NCI-H2107 (cell line): ENCODE measurements at places on chromosomes 7 and 10.

DNA sequence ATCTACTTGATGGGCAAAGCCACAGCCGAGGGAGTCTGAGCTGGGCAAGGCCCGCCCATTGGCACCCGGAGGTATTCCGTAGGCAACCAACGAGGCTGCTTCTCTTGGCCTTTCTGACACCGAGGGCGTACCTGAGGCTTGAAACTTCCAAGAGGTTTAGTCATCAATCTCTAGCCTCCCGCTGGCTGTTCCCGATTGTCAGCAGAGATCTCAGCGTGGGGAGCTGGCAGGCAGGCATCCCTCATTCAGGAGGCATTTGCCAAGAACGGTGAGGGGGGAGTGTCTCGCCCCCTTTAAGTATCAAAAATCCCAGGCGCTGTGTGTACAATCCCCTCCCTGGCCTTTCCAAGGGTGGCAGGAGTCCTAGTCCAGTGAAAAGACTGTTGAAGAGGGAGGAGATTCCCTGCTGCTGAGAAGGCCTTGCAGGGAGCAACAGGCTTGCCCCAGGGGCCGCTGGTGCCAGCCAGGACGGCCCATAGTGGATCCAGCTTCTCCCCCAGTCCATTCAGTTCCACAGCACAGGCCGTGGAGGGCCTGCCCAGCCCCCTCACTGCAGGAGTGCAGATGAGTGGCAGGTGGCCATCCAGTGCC is 39.7 kb downstream of the OAT start:
- DNase-seq: no peak

GRCh38 chr10:119025776-119026175 is 3.7 kb upstream of the NANOS1 start:
- DNase-seq: no peak

DNA sequence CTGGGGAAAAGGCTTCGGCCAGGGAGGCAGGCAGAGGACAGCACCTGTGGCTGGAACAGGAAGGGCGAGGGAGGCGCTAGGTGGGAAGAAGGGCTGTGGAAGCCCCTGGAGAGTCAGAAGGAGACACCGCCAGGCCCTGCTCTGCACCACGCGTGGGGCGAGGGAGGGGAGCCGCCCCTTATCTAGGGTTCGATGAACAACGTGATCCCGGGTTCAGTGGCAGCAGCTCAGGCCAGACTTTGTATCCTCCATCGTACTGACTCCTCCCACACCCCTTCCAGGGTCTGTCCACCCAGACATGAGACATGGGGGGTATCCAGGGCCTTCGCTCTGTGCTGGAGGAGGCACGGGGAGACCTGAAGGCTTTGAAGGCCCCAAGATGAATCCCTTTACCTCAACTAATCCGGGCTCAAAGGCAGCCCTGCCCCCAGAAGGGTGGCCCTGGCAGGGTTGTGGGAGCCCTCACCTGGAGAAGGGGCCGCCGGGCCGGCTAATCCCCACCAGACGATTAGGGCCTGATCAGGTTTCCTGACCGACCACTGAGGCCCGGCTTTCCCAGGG is 110.8 kb downstream of the PDGFA start:
- DNase-seq: no peak

DNA sequence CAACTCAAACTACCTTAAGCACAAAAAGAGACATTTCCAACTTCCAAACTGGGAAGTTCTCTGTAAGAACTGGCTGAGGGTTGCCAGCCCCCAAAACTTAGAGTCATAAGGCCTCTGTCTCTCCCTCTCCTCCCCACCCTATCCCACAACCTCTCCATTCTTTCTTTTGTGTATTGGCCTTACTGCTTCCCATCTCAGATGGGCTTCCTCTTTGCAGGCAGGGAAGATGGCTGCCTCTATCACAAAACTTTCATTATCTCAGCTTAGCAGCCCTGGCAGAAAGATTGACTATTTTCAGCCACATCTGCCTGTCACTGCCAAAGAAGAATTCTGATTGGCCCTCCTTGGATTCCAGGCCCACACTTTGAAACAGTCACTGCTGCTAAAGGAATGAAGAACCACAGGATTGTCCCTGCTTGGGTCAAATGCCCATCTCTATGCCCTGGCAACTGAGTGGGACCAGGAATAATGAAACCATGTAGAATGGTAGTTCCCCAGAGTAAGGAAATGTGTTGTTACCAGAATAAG is 58.0 kb upstream of the PRKAR2B start:
- no peak for DNase-seq

- DNase-seq: no peak
These were observed 98.2 kb downstream of the PCDH15 start for GRCh38 chr10:54702583-54703485.

- DNase-seq: no peak
These were observed 86.4 kb downstream of the VPS41 start for GRCh38 chr7:38822549-38822948.

DNA sequence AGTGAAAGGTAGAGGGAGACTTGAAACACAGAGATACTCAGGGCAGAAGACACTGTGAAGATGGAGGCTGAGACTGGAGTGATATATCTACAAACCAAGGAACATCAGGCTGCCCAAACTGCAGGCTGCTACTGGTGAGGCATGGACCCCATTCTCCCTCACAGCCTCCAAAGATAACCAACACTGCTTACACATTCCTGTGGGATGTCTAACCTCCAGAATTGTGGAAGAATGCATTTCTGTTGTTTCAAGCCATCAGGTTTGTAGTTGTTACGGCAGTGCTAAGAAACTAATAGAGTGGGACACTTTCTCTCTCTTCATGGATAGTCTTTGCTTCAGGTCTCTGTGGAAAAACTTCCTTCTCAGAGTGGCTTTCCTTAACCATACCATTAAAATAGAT is 182.6 kb upstream of the TMEM106B start:
- DNase-seq: no peak

GRCh38 chr7:68858497-68858896 is 739.8 kb upstream of the AUTS2 start:
- DNase-seq: no peak

GRCh38 chr10:33612551-33612950 is 278.1 kb upstream of the NRP1 start:
- no peak for DNase-seq

- DNase-seq: no peak
These were observed 8.8 kb downstream of the ZNF503 start for GRCh38 chr10:75392744-75393143.

DNA sequence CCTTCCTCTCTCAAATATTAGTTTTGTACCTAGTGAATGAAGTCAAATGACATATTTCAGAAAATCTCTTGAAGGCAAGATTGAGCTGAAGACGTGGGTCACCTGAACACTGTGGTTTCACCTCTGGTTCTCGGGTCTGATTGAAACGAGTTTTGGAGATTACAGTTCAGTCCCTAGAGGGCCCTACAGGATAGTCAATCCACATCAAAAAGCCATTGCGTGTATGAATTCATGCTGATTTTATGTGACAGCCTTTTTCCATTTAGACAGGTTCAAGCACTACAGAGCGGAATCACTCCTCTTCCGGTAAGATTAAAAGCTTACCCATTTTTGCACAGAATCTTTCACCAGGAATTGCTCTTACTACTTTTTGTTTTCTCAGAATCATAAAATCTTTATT is 62.2 kb downstream of the VIM start:
- no peak for DNase-seq

DNA sequence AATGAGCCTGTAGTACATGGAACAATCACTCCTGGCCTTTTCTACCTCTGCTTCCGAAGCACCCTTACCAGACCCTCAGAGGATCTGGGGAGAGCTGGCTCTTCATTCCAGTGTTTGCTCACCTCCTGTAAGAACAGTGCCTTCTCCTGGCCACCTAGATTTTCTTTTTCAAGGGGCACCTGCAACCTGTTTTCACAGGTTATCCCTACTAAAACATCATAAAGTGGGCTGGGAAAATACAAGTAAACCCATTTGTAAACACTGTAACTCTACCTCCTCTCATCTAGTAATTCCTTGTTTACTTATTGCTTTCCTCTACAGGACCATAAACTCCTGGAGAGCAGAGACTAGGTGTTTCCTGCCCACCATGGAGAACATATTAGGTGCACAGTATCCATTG is 1.1 kb downstream of the PIK3AP1 start:
- no peak for DNase-seq
